NCI-H2171 (cell line): ENCODE measurements at places on chromosomes 13 and 19.

DNA sequence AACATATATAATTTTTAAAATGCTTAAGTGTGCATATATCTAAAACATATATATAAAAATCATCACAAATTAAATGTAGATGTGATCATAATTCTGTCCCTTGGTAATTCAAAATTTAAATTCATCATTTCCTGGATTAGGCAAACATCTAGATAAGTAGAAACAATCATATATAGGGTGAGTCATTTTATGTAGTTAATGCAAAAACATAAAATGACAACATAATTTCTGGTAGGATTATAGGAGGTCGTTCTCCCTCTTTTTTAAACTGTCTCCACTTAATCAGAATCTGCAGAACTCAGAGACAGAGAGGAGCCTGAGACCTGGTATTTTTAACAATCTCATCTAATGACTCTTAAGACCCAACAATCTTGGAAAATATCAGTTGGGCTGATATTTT lies 333.4 kb downstream of the KCTD12 start:
- DNase-seq: no peak

GRCh38 chr13:32281096-32281495 lies 34.1 kb downstream of the ZAR1L start:
- no peak for DNase-seq

DNA sequence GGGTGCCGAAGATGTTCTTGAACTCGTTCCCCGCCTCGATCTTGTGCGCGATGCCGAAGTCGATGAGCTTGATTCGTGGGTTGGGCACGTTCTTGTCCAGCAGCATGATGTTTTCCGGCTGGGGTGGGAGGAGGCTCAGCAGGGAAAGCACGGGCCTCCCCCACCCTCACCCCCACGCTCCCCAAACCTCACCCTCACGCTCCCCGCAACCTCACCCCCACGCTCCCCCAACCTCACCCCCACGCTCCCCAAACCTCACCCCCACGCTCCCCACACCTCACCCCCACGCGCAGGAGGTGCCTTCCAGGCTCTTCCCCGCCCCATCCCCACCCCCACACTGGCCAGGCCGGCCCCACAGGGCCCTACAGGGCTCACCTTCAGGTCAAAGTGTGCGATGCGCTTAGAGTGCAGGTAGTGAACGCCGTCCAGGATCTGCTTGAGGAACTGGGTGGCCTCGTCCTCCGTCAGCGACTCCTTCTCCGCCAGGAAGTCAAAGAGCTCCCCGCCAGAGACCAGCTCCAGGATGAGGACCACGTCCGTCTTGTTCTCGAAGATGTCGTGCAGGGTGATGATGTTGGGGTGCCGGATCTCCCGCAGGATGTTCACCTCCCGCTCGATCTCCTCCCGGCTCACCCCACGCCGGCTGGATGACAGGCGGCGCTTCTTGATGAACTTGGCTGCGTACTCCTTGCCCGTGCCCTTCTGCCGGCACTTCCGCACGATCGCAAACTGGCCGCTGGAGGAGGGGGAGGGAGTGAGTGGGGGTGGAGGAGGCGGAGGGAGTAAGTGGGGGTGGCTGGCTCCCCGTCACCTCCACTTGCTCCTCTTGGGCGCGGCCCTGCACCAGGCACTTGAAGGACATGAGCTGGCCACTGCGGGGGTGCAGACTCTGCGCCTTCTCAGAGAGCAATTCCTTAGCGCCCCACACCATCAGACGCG lies 6.4 kb downstream of the DAPK3 start:
- DNase-seq: no peak

DNA sequence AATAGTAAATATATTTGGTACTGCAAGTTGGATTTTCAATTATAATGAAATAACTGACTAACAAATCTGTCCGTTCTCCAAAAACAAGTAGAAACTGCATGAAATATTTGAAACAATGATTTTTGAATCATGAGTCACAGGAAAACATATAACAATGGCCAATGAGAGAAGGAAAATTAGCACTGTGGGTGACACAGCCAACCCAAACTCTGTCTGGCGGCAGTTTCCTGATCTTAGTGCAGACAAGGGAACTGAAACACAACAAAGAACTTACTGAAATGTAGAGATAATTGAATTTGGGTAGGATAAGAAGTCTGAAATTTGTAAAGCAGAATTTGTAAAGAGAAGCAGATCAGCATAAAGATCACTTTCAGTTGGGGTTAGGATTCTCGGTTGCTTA lies 2743.3 kb upstream of the PCDH20 start:
- no peak for DNase-seq

- DNase-seq: no peak
These were observed 13.7 kb downstream of the PTH2 start for GRCh38 chr19:49409441-49410029.

- no peak for DNase-seq
These were observed 13.7 kb downstream of the PPFIA3 start for GRCh38 chr19:49132974-49133609.

- DNase-seq: no peak
These were observed 138.6 kb downstream of the MIPEP start for GRCh38 chr13:23750383-23751121.

- DNase-seq: no peak
These were observed 26.2 kb downstream of the RAP2A start for GRCh38 chr13:97460004-97460775.

DNA sequence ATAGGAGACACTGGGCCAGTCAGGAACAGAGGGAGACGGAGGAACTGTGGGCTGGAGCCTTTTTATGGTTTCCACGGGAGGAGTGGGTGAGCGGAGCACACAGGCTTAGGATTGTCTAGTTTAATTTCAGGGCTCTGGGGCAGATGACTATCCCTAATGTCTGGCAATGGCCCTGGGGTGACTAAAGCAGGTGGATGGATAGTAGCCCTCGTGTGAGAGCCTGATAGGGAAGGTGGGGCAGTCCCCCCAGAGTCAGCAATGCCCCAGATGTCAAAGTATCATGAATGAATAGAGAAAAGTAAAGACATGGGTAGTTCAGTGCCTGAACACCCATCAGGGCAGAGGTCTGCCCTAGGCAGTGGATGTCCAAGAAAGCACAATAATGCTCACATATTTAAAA lies 94.2 kb downstream of the ZDHHC20 start:
- no peak for DNase-seq

DNA sequence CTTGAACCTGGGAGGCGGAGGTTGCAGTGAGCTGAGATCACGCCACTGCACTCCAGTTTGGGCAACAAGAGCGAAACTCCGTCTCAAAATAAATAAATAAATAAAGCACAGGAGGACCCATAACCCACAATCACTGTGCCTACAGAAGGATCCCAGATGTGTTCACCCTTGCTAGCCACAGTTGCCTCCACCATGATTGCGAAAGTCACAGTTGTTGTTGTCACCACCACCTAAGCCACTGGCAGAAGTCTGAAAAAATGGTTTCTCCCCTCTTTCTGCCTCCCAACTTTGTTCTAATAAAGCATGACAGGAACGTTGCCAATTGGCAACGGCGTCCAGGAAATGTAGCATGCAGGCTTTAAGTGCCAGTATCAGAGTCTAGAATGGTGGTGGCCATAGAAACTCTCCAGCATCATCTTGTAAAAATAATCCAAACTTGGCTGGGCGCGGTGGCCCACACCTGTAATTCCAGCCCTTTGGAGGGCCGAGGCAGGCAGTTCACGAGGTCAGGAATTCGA lies 2.2 kb upstream of the EPS15L1 start:
- no peak for DNase-seq

DNA sequence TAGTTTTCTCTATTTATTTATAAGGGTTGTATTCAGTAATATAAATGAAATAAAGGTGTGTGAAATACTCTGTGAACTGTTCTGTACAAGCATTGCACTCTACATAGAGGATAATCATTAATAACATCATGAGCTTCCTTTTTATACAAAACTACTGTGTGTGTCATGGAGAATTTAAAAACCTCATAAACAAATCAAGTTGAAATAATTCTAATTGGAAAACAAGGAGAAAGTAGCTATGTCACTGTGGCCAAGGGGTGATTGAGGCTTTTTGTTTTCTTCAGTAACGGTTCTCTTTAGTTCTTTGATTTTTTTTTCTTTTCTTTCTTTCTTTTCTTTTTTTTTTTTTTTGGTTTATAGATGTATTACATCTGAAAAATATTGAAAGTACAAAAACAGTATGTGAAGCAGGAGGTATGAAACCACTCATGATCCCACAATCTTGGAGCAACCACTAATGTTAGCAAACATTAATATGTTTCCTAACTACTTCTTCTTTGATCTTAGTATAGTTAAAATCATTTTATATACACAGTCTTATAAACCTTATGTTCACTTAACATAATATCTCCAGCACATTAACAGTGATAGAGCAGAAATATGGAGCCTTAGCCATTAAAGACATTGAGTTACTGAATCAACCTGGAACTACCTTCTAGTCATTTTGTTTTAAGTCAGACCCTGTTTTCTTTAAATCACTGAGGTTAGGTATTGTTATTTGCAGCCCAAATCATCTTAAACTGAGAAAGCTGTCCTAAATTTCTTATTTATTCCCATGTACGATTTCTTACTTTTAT lies 45.4 kb downstream of the WDFY2 start:
- no peak for DNase-seq

DNA sequence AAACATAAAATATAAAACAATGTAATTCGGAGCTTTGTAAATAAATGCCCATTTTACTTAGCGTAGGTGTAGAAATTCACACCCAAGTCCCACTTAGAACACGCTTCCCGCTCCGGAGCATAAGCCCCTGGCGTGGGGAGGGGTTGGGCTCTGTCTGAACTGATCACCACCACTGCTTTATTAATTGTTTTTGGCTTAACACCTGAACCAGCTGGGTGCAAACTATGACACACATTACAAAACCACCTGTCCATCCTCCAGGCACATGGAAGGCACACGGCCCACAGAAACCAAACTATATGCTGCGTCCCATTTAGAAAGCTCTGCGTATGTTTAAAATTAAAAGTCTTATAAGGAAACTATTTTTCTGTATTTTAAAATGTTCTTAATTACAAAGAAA lies 25.9 kb downstream of the RASA3 start:
- DNase-seq: no peak

DNA sequence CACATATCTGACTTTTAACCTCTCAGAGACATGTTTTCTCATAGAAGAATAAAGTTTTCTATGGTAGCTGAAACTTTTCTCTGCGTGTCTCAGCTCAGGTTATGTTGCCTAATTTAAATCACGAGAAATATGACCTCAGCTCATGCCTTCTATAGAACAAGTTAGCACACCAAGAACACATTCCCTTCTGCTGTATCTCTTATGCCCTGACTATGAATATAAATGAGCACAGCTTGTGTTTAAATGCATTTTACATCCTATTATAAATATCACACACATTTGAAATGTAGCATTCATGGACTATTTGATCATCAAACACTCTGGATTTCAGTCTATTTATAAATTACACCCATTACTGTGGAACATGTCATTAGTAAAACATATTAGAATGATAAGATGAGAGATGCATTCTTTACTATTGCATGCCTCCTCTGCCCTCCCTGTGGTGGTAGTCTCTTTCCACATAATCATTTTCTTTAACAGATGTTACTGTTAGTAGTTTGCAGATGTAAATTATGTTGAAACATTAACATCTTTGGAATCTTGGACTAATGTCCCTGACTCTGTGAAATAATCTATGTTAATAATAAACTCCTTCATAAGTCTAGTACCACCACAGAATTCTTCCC lies 2044.9 kb upstream of the PCDH20 start:
- no peak for DNase-seq

- no peak for DNase-seq
These were observed 490.4 kb downstream of the DIAPH3 start for GRCh38 chr13:59673286-59673685.

DNA sequence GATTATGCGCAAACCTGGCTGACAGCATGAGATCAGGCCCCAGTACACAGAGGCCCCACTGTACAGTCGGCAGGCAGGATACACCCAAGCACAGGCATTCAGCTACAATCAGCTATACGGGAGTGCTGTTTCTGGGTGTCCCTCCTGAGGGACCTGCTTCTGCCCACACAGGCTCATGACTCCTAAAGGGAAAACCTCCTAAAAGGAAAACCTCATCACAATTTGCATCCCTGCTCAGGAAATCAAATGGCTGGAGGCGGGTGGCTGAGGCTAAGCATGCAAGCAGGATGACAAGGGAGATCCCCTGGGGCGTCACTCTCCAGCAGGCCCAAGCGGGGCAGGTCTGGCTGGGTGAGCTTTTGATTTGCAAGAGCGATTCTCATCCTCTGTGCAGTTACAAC lies 99.8 kb downstream of the CRYL1 start:
- DNase-seq: no peak

DNA sequence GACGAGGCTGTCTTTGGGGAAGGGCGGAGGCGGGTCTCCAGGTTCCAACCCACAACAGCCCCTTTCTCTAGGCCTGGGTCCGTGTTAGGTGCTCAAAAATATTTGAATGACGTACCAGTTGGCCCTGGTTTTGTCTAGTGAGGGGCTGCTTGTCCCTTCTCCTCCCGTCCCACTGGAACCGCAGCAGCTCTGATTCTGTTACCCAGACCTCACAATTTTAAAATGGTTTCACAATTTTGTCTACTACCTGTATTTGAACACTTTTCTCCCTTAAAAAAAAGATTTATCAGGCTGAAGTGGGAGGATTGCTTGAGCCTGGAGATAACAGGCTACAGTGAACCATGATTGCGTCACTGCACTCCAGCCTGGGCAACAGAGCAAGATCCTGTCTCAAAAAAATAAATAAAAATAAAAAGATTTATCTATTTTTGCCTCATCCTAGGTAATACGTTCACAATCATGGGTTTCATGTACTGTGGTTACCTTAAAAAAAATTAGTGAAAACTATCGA lies 1.3 kb upstream of the IRF2BP1 start:
- no peak for DNase-seq

DNA sequence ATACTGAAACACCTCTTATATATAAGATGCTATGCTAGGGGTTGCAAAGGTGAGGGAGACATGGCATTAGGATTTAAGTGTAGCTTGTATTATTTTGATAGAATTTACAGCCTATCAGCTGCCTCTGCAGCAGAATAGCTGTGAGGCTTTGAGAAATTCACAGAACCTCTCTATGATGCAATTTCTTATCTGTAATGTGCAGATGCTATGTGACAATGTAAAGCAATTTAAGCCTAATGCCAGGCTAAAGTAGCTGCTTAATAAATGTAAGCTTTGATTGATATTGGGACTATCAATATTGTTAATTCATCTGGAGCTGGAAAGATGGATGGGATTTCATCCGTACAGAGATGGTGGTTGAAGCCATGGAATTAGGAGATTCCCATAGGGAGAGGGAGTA lies 1.6 kb downstream of the ADGRE3 start:
- DNase-seq: no peak

DNA sequence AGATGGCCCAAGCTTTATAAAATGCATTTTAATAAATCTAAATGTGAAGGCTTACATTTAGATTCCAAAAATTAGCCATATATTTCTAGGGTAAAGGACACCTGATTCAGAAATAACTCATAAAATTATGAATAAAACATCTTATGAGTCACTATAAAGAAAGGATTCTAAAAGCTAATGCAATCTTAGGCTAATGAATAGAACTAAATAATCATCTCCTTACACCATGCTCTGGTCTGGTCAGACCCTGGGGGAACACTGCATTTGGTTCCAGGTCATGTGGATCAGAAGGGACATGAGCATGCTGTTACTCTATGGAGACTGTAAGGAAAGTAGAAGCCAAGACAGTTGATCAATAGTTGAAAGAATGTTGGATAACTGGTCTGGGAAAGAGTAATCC lies 370.4 kb downstream of the NDFIP2 start:
- no peak for DNase-seq
